Mucosa of descending colon (tissue), 3 donors: ENCODE measurements at places on chromosomes 1 and 21. TPM values are rescaled to one million over a fixed set of nuclear protein-coding genes. Genes with fewer than 3 reads are reported as not detected.

CNKSR1 gene
- 65.7 TPM for total RNA-seq

TRIM45 gene
- total RNA-seq = 2.5 TPM

- DNase-seq = no peak
Observed at GRCh38 chr21:45488931-45489721, 53.1 kb downstream of the SLC19A1 start.

- DNase-seq = no peak
Observed at GRCh38 chr1:117783606-117784396, 145.6 kb downstream of the GDAP2 start.

- no peak for DNase-seq
Observed at GRCh38 chr1:145716641-145717345, 2.5 kb upstream of the CD160 start.
